ENCODE measurements at places on chromosomes 12 and 14. TPM values are rescaled to one million over a fixed set of nuclear protein-coding genes. Genes with fewer than 3 reads are reported as not detected.

The PIWIL1 gene
- total RNA-seq, result not detected

The P2RX2 gene
- not detected for total RNA-seq

The INSM2 gene
- not detected for total RNA-seq

DNA sequence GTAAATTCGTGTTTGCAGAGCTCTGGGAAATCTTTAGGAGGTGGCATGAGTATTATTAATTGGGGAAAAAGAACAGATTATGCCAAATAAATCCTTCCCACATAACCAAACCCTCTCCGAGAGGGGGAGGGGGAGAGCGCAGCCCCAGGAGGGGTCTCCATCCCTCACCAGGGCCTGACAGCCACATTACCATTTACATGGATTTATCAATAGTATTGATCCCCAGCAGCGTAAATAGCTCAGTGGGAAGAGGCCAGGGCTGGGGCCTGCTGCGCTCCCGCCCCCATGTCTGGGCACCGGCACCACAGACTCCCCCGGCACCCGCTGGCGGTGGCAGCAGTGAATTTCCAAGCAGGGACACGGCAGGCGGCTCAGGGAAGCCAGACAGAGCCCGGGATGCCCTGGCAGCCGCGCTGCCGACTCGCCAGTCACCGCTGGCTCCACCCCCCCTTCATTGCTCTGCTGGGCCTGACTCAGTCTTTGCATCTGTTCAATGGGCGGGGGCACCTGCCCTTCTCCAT, 2.4 kb downstream of the NCOR2 start:
- no peak for DNase-seq
- H3K27me3 ChIP-seq, result no peaks in the 10 kb centered on the region
- H3K36me3 ChIP-seq, result no peaks in the 10 kb centered on the region
- no peak overlapping the region for H3K27ac ChIP-seq

The PTPN21 gene
- total RNA-seq, result 0.17 TPM

GRCh38 chr14:61091657-61092273, 110.7 kb downstream of the SLC38A6 start:
- H3K27ac ChIP-seq, result no peak overlapping the region
- no peak overlapping the region for H3K4me3 ChIP-seq
- H3K27me3 ChIP-seq, result no peaks in the 10 kb centered on the region
- peaks cover 4% of the 10 kb centered on the region for H3K4me1 ChIP-seq

DNA sequence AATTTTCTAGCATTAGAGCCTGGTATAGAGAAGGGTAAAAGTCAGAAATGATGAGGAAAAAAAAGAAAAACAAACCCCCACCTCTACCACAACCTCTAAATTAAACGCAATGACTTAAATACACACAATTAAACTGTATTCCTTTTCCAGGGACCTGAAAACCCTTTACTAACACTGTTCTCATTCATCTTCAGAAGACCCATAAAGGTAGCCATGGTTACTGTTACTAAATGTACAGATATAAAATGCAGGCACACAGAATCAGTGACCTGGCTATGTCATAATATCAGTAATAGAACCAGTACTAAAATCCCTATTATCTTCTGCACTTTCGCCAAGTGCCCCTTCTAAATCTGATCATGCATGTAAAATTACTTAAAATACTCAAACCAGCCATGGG, 1.4 kb downstream of the ACIN1 start:
- no peaks in the 10 kb centered on the region for H3K27me3 ChIP-seq
- H3K36me3 ChIP-seq, result peaks cover 39% of the 10 kb centered on the region
- peak overlapping the region; percentile 25 for H3K4me3 ChIP-seq
- H3K27ac ChIP-seq, result no peak overlapping the region
- DNase-seq, result no peak
- H3K4me1 ChIP-seq, result peaks cover 50% of the 10 kb centered on the region

- DNase-seq, result no peak
- H3K36me3 ChIP-seq, result peaks cover 6% of the 10 kb centered on the region
- H3K4me3 ChIP-seq, result no peak overlapping the region
- no peak overlapping the region for H3K27ac ChIP-seq
- H3K27me3 ChIP-seq, result no peaks in the 10 kb centered on the region
Measured at GRCh38 chr14:93269341-93270068, 62.4 kb downstream of the UBR7 start.

DNA sequence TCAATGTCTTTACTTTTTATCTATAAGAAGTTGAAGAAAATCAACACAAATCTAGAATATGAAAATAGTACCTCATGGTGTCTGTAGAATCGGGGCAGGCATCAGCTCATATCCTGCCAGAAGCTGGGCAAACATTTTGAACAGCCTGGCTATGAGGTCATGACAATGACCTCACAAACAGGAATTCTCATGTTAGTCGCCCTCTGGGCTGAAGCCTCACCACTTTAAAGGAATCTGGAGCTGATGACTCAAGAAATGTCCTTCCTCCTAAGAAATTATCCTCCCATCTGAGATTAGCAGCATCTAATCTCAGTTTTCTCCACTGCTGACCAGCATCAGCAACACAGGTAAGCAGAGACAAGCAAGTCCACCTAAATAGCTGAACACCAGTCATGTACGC, 27.1 kb downstream of the CLIP1 start:
- peaks cover 1% of the 10 kb centered on the region for H3K36me3 ChIP-seq
- H3K4me3 ChIP-seq, result no peak overlapping the region
- H3K27ac ChIP-seq, result peak overlapping the region; percentile 44
- H3K27me3 ChIP-seq, result no peaks in the 10 kb centered on the region
- DNase-seq, result no peak

DNA sequence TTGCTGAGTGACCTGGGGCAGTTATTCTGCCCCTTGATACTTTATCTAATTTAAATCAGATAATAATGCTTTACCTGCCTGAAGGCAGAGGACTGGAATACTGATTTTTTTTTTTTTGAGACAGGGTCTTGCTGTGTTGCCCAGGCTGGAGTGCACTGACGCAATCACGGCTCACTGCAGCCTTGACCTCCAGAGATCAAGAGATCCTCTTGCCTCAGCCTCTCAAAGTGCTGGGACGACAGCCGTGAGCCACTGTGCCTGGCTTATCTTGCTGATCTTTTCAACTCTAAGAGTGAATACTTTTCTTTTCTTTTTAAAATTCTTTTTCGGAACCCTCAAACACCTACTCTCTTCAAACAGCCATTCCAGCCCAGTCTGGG, 699 bp upstream of the B4GALNT3 start:
- no peaks in the 10 kb centered on the region for H3K36me3 ChIP-seq
- H3K27ac ChIP-seq, result no peak overlapping the region
- DNase-seq, result no peak
- peaks cover 11% of the 10 kb centered on the region for H3K4me1 ChIP-seq
- peaks cover 22% of the 10 kb centered on the region for H3K27me3 ChIP-seq

GRCh38 chr12:53624956-53625355, 1.2 kb downstream of the ATF7 start:
- peaks cover 4% of the 10 kb centered on the region for H3K36me3 ChIP-seq
- peaks cover 44% of the 10 kb centered on the region for H3K4me1 ChIP-seq
- DNase-seq, result no peak
- no peaks in the 10 kb centered on the region for H3K27me3 ChIP-seq
- H3K4me3 ChIP-seq, result peak overlapping the region; percentile 97

- no peaks in the 10 kb centered on the region for H3K4me1 ChIP-seq
- DNase-seq, result no peak
- no peaks in the 10 kb centered on the region for H3K27me3 ChIP-seq
- peaks cover 10% of the 10 kb centered on the region for H3K36me3 ChIP-seq
Measured at GRCh38 chr14:92988786-92989755, 66.1 kb downstream of the CHGA start.

The NAB2 gene
- total RNA-seq, result 19.1 TPM

- H3K4me3 ChIP-seq, result no peak overlapping the region
- H3K27ac ChIP-seq, result no peak overlapping the region
- no peaks in the 10 kb centered on the region for H3K27me3 ChIP-seq
Measured at GRCh38 chr12:62301799-62302133, 41.6 kb downstream of the USP15 start.

DNA sequence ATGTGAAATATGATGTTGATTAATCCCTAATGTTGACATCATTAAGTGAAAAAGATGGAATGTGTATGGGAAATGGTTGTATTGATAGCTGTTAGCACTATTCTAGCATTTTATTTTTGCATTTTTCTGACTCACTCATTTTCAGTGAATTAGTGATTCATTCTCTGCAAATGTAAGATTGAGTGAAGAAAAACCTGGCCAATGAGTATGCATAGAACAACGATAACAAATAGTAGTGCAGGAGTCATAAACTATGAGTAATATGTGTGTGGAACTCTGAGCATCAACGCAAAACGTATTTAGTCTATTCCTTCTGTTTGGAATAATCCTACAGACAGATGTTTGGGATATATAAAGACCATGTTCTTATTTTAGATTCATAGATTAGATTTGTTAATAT, 76.3 kb upstream of the RTL1 start:
- no peak for DNase-seq
- H3K27me3 ChIP-seq, result peaks cover 8% of the 10 kb centered on the region
- no peak overlapping the region for H3K4me3 ChIP-seq
- no peak overlapping the region for H3K27ac ChIP-seq
- H3K36me3 ChIP-seq, result no peaks in the 10 kb centered on the region
- no peaks in the 10 kb centered on the region for H3K4me1 ChIP-seq

The AKAP5 gene
- total RNA-seq, result 0.57 TPM

The ZCRB1 gene
- 84.2 TPM for total RNA-seq

GRCh38 chr12:101945369-101946232, 68.2 kb downstream of the DRAM1 start:
- no peak overlapping the region for H3K4me3 ChIP-seq
- no peak for DNase-seq

- H3K27me3 ChIP-seq, result no peaks in the 10 kb centered on the region
- H3K4me1 ChIP-seq, result no peaks in the 10 kb centered on the region
- no peaks in the 10 kb centered on the region for H3K36me3 ChIP-seq
- no peak overlapping the region for H3K4me3 ChIP-seq
Measured at GRCh38 chr12:27425306-27425705, 21.2 kb upstream of the SMCO2 start.

GRCh38 chr14:71398450-71398849, 491.2 kb downstream of the PCNX1 start:
- H3K4me3 ChIP-seq, result no peak overlapping the region
- H3K4me1 ChIP-seq, result peaks cover 35% of the 10 kb centered on the region
- H3K27ac ChIP-seq, result peak overlapping the region; percentile 20

DNA sequence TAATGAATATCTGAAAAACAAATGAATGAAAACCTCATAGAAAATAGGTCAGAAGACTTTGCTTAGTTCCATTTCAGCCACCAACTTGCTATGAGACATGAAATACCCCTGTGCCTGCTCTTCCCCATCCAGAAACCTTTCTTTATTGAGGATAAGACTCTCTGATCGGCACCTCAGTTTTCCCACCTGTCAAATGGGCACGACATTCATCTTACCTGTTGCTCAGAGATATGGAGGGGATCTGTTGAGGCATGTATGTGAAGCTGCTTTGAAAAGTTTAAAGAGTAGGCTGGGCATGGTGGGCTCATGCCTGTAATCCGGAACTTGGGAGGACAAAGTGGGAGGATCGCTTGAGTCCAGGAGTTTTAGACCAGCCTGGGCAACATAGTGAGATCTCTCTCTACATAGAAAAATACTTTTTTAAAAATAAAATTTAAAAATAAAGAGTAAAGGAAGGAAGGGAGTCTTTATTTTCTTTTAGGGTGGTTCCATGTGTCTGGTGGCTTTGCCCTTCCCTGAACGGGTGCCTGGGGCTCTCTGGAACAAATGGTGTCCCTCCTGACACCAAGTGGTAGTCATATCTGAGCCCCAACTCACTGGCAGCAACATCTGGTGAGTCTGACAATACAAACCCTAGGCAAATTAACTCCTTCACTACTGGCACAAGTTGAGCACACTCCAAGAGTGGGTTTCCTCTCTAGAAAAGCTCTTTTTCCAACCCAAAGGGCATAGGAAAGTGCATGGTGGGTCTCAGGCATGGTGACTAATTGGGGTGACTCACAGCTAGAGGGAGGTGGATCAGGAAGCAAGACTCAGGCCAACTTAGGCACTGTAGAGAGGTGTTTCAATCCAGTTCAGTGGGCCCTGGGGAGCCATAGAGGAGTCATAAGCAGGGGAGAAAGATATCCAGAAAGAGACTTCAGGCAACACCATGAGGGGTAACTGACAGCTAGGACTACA, 42.1 kb downstream of the MAP1LC3B2 start:
- no peak overlapping the region for H3K4me3 ChIP-seq
- no peaks in the 10 kb centered on the region for H3K27me3 ChIP-seq
- peak; percentile 8 for DNase-seq
- H3K36me3 ChIP-seq, result no peaks in the 10 kb centered on the region
- peaks cover 9% of the 10 kb centered on the region for H3K4me1 ChIP-seq

The MYO1H gene
- total RNA-seq, result not detected

GRCh38 chr12:62215506-62215905, 44.7 kb upstream of the USP15 start:
- no peaks in the 10 kb centered on the region for H3K36me3 ChIP-seq
- DNase-seq, result no peak
- no peaks in the 10 kb centered on the region for H3K27me3 ChIP-seq
- H3K4me1 ChIP-seq, result peaks cover 20% of the 10 kb centered on the region
- H3K27ac ChIP-seq, result no peak overlapping the region
- no peak overlapping the region for H3K4me3 ChIP-seq

DNA sequence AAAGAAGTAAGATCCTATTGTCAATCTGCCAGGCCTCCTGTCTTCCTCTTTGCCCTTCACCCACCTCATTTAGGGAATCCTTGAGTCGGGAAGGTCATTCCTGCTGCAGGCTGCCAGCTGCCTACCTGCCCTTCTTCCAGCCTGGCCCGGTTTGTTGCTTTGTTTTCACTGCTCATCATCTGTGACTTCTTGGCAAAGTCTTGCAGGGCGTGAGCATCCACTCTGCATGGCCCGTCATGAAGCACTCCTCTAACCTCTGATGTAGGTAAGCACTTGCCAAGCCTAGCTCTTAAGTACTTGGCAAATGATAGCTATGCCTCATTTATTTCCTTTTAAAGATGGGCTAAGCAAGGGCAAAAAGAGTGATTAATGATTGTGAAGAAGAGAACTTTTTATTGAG, 192.8 kb downstream of the NRXN3 start:
- H3K27ac ChIP-seq, result no peak overlapping the region
- H3K27me3 ChIP-seq, result no peaks in the 10 kb centered on the region
- DNase-seq, result no peak
- H3K4me1 ChIP-seq, result no peaks in the 10 kb centered on the region
- H3K4me3 ChIP-seq, result no peak overlapping the region
- no peaks in the 10 kb centered on the region for H3K36me3 ChIP-seq

DNA sequence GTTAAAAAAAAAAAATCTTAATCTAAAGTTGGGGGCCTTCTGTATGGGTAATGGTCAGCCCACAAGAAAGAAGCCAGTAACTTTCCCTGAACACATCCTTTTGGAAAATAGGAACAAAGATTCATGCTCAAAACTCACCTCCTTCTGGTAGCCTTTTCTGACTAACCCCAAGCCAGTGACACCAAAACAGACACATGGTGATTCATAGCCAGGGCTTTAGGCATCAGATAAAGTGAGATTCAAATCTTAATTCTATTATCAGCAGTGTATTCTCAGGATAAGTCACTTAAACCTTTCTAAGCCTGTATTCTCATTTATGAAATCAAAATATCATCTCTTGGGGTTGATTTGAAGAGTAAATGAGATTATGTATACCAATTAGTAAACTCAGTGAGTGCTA, 4.9 kb downstream of the ATP5MC2 start:
- H3K4me1 ChIP-seq, result peaks cover 34% of the 10 kb centered on the region
- no peak overlapping the region for H3K4me3 ChIP-seq
- H3K36me3 ChIP-seq, result peaks cover 65% of the 10 kb centered on the region
- no peaks in the 10 kb centered on the region for H3K27me3 ChIP-seq
- H3K27ac ChIP-seq, result no peak overlapping the region

Data from activated naive CD4-positive, alpha-beta T cell treated with anti-CD3 and anti-CD28 coated beads for 36 hours (primary cell).